GM10248 (cell line): ENCODE measurements at places on chromosomes 7 and 10.

DNA sequence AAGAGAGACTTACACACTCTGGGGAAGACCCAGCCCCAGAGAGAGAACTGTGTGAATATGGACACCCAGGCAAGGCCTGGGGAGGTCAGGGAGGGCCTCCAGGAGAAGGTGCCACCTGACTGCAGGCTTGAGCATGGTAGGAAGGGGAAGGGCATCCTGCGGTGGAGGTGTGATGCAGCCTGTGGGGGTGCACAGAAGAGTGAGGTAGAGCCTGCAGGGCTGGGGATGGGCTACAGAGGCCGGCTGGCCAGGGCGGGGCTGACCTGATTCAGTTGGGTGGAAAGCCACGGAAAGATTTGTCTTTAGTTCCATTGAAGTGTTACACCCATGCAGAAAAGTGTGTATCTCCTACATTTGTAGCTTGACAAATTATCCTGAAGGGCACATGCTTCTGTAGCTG lies 47.6 kb downstream of the ZMIZ1 start:
- no peak for DNase-seq

DNA sequence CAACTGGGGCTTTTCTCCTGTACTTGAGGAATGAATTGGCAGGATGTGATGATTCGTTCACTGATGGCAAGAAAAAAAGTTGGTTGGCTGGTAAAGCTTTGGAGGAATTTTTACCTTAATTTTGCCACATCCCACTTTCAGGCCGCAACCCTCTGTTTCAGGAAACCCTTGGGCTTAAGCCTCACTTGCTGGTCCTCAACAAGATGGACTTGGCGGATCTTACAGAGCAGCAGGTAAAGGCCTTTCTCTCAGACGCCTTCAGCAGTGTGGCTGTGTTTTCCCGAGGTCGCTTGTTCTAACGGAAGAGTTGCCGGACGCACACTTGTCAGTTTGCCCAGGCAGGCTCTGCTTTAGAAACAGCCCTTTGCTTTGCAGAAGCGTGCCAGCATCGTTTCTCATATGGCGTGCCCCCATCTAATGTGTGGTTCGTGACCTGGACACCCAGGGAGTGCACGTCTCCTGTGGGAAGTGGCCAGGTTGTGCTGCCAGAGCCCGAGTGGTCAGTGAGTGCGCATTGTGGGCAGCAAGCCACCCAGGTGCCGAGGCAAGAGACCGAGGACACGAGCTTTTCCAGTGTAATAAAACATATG lies 2.2 kb downstream of the MTG1 start:
- no peak for DNase-seq

DNA sequence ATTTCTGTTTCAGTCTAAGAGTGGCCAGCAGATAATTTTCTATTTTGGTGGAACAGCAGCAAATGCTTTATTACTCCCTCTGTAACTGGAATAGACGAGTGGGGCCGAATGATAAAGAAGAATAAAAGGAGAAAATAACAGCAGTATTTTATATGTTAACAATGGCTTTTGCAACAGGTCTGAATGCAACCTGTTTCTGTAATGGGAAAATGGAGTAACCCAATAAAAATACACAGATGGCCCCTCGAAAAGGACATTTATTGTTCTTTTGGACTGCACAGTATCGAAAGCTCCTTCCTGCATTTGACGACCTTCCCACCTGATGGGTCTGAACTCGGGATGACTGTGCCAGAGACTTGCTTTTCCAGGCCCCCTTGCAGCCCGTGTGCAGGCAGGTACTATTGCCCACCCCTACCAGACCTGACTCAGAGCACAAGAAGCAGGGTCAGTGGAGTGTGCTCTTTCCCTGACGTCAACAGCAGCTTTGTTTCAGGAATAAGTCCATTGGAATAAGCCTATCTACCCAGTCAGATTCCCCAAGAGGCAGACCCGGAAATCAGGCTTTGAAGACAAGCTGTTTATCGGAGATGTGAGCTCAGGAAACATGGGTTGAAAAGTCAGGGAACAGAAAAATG lies 306.5 kb upstream of the NEBL start:
- no peak for DNase-seq

DNA sequence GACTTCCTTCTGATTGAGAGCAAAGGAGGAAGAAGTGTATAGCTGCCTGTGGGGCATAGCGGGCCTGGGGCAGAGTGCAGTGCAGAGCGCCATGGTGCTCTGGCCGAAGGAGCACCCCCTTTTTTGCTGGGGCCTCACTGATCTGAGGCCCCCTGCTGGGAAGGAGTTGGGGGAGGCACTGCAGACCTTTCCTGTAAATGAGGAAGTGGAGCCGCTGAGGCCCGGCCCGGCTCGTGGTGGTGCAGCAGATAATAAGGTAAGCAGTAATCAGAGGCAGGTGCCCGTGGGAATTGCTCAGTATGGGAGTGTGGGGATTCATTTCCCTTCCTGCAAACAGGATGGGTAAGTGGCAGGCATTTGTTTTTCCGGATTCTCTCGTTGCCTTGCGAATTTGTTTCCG lies 373.7 kb upstream of the MKI67 start:
- no peak for DNase-seq

DNA sequence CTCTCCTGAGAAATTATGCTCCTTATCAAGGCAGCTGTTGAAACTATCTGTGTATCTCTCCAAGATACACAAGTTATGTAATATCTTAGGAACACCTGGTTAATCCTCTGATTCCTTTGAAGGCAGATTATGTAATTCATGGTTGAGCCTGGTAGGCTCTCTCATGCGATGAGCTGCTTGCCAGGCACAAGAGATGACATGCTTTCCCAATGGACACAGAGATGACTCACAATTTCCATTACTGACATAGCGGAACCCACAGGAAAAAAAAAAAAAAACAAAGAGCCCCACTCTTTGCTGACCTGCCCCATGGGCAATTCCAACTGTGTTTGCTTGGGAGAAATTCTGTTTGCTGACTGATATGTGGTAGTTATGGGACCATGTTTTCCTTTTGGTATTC lies 736.4 kb upstream of the PHF14 start:
- DNase-seq = no peak

DNA sequence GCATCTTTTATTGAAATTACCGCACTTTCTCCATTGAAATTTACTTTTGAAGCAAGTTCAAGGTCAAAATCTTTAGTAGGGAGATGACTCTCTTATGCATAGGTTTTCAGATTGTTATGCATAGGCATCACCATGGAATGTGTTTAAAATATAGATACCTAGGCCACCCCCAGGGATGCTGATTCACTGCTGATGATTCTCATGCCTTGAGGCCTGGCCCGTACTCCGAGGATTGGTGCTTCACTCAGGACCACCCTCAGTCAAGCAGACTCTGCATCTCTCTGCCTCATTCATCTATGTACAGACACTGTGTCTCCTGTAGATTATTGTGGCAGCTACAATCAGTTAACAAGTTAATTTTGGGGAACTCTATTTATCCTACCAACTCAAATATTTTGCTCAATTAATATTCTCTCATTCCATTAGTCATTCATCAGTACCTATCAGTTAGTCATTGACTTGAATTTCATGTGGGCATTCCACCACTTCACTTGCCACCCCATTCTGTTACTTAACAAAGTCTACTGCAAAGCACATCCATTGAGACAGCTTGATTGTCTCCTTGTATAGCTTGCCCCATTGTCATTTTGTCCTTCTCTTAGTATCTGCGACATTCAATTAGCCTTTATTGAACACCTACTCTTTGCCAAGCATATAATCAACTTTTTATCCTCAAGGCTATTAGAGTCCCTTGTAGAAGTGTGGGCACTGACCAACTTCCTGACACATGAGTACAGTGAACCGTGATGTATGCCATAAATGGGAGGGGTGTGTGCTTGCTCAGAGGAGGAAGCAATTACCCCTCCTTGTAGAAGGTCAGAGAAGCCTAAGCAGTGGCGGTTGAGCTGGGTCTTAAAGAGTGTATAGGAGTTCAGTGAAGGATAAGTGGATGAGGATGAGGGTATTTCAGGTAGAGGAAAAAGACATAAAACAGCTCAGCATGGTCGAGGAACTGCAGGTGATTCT lies 255.6 kb upstream of the BMPER start:
- no peak for DNase-seq

- DNase-seq = no peak
Observed at GRCh38 chr7:1532456-1533254, 2.2 kb downstream of the MAFK start.

- DNase-seq = no peak
Observed at GRCh38 chr7:57423768-57424167, 26.2 kb upstream of the ZNF716 start.
